ENCODE measurements at places on chromosomes 6 and 20.

GRCh38 chr20:49804364-49804763, 8.3 kb upstream of the SLC9A8 start:
- ATAC-seq, result no peak

- ATAC-seq, result no peak
Measured at GRCh38 chr20:60268491-60268890, 310.3 kb downstream of the CDH26 start.

DNA sequence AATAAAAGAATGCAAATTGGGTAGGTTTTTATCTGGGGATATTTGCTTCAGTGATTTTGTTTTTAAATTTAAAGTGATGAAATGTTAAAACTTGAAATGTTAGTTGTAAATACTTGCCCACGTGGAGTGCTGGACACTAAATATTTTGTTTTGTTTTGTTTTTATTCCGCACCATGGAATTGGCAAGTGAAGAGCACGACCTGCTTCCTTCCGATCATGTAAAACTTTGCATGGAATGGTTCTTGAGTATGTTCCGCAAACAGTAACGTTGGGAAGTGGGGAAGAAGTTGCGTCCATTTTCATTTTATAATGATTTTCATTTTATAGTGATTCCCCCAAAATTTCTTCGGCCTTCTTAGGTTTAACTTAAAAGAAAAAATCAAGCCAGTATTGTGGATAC, 765 bp downstream of the IRAK1BP1 start:
- 0 out of 3 replicates have a peak, but pooled peaks have one; percentile 14 for ATAC-seq

- no peak for ATAC-seq
Measured at GRCh38 chr6:69593706-69594105, 203.1 kb downstream of the LMBRD1 start.

DNA sequence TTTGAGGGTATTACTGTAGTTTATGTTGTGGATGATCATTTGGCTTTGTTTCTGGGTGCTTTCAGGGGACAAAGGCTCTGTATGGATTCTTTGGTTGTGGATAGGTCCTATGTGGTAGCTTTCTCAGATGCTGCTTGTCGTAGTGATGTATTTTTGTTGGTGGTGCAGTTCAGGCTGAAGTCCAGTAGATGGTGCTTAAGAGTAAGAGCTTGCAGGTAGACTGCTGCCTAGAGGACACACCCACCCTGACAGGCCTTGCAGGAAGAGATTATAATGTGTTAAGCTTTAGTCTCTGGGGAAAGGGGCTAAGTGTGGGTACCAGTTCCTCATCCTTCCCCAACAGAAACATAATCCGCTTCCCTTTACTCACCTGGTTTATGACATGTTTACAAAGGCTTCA, 62.6 kb upstream of the ADGRB3 start:
- ATAC-seq, result no peak

DNA sequence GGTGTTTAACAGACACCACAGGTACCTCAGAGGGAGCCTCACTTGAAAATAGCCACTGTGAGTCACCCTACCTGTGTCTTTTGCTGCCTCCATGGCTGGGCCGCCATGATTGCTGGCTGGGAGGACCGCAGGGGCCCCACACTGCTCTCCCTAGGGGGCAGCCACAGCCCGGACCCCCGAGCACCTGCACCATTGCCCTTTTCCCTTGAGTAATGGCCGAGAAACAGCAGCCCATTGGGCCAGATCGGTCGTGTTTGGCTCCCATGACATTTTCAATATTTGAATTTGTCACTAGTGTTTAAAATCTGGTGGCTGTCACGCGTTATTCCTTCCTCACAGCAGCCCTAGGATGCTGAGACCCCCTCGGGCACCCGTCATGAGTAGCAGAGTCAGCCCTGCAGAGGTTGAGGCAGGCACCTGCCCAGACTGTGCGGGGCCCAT, 6.7 kb downstream of the ZBP1 start:
- ATAC-seq, result no peak

DNA sequence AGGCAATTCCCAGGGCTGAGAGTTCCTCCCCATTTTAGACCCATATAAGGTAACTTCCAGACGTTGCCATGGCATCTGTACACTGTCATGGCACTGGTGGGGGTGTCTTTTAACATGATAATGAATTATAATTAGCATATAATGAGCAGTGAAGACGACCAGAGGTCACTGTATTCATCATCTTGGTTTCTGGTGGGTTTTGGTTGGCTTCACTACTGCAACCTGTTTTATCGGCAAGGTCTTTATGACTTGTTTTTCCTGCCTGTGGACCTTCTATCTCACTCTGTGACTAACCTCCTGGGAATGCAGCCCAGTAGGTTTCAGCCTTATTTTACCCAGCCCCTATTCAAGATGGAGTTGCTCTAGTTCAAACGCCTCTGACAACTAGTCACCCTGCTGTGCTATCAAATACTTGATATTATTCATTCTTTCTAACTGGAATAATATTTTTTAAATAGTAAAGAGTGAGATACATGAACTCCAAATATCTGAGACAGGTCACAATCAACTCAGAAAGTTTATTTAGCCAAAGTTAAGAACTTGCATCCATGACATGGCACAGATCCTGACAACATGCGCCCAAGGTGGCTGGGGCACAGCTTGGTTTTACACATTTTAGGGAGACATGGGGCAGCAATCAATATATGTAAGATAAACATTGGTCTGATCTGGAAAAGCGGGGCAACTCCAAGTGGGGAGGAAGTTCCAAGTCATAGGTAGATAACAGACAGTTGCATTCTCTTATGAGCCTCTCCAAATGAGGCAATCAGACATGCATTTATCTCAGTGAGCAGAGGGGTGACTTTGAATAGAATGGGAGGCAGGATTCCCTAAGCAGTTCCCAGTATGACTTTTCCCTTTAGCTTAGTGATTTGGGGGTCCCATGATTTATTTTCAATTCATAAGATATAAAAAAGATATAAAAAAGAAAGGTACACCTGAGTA, 1.2 kb upstream of the UFL1 start:
- no peak for ATAC-seq

DNA sequence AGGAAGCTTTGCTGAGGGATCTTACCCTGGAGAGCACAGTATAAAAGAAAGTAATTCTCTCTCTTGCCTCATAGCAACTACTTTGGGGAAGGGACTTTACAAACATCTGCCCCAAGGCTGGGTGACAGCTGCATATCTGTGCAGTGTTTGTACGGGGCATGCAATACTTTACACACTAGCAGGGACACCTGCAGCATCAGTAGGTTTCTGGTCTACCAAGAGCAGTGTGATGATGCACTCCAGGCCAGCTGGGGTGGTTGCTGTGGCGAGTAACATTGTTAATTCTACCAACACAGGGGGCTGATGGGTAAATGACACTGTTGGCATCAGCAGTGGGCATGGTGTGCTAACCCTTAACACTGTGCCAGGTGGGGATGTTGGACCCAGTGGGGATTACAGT, 48.0 kb downstream of the ADTRP start:
- no peak for ATAC-seq

GRCh38 chr6:5876076-5876475, 130.6 kb downstream of the NRN1 start:
- ATAC-seq, result no peak

DNA sequence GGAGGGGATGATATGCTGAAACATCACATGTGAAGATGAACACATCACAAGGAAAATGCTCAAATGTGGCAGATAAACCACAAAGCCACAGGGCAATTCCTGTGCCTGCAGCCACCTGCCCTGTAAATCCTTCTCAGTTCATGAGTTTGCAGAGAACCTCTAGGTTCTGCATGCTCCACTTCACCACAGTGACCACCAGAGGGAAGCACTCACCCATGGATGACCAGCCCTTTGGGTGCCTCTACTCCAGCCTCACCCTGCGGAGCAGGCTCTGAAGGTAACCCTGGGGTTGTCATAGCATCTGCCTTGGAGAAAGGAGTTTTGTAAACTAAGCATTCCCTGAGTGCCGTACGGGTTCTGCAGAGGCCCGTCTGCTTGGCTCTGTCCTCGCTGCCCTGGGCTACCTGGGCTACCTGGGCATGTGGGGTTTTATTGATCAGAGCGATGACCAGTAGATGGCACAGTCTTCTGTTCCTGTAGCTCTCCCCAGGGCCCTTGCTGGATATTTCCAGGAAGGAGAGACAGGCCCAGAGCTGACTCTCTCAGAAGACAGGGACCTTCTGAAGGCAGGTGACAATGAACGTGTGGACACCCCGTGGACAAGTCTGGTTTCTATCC, 31.7 kb upstream of the CST1 start:
- peak; percentile 75 for ATAC-seq

DNA sequence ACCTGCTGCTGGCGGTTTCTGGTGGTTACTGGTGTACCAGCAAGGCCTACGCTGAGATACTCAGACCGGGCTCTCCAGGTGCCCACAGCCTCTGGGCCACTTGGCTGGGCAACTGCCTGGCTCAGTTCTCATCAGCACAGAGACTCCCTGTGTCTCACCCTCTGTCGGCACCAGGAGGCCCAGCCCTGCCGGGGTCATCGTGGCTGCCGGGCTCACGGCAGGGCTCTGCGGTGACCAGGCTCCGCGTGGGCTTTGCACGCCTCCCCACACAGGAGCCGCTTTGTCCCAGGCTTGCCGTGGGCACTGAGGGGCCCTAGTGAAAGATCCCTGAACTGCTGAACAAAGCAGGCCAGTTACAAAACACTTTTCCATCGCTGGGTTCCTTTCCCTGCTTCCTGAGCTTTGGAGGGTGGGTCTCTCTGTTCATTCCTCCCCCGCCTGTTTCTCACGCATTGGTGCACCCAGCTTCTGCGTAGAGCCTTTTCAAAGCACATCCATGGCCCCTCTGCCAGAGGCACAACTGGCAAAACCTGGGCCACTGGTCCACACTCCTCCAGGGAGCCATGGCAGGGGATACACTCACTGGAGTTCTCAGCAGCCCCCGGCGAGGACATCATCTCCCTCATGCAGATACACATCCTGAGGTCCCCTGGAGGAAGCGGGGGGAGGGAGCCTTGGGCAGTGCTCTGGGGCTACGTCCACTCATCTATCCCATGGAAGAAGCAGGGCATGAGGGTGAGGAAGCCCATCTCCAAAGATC, 117.0 kb downstream of the NFATC2 start:
- no peak for ATAC-seq

DNA sequence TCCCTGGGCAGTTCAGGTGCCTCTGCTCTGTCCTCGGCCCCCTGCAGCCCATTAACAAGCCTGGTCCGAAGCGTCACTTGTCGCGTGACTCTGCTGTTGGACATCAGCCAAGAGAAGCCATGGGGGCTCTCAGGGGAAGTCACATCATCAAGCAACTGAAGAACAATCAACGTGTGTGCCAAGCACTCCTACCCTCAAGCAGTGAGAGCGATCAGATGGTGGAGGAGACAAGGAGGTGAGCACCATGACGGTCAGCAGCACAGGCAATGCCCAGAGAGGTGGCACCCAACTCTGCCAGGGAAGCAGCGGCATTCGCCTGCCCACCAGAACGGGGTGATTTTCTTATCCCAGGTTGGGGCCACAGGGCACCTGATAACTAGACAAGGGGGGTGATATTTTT, 132.7 kb downstream of the AGPAT4 start:
- no peak for ATAC-seq

GRCh38 chr6:44122801-44123200, 4.5 kb downstream of the MRPL14 start:
- ATAC-seq, result no peak

DNA sequence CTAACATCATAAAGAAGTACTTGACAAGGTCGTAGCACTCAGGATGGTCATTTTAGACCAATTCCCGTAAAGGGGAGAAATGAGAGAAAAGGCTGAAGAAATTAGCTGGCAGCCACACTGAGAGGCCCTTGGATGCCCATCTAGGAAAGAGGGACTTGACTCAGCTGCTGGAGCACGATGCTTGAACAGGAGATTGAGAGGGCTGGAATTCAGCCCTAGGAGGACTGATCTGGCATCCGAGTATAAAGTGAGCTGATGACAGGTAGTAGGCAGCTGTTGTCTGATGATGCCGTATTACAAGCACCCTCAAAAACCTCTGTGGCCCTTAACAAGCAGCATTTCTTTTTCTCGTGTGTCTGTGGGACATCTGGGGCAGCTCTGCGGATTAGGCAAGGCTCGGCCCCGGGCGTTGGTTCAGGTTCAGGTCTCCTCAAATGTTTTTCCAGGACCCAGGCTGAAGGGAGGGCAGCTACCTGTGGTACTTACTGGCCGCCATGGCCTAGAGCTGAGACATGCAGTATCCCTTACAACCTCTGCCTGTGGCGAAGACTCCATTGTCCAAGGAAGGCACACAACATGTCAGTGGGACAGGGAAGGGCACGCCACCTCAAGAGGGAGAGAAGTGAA, 219.6 kb upstream of the SNX9 start:
- no peak for ATAC-seq

DNA sequence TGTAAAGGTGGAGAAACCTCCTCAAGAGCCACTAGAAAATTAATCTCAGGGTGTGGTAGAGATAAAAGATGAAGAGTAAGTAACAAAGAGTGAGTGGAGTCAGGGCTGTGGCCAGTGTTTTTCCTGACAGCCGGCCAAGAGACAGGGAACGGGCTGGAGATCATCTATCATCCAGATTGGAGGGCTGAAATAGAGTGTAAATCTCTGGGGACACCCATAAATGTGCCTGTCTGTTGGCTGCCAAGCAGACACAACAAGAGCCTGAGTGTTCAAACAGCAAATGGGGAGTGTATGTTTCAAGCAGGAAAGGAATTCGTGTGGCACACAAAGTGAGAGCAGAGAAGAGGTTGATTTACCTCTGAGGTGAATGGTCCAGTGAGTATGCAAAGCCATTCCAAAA, 326.4 kb upstream of the KHDRBS2 start:
- no peak for ATAC-seq

- ATAC-seq, result no peak
Measured at GRCh38 chr6:150332939-150333584, 35.8 kb upstream of the IYD start.

DNA sequence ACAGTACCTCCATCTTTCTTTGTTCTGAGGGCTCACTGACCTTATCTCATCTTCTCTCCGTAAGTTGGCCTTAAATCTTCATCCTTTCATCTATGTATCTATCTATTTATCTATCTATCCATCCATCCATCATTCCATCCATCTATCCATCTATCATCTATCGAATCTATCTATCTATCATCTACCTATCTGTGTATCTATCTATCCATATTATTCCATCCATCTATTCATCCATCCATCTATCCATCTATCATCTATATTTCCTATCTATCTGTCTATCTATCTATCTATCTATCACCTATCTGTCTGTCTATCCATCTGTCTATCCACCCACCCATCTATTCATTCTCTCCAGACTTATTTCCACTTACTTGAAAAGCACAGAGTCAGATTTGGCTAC, 147.3 kb upstream of the PMEPA1 start:
- no peak for ATAC-seq

- ATAC-seq, result no peak
Measured at GRCh38 chr6:52135217-52135616, 47.8 kb upstream of the PKHD1 start.

GRCh38 chr6:108838101-108838717, 10.0 kb upstream of the ARMC2 start:
- ATAC-seq, result peak; percentile 37

- ATAC-seq, result no peak
Measured at GRCh38 chr20:11186301-11187008, 512.7 kb upstream of the JAG1 start.

DNA sequence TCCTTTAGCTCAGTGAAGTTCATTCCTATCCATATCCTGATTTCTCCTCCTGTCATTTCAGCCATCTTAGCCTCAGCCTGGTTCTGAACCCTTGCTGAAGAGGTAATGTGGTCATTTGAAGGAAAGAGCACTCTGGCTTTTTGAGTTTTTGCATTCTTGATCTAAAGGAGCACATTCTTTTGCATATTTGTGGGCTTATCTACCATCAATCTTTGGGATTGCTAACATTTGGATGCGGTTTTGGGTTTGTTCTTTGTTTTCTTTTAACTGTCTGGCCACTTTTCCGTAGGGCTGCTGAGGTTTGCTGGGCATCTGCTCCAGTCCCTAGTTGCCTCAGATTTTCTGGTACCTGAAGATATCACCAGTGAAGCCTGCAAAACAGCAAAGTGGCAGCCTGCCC, 238.3 kb downstream of the EPM2A start:
- no peak for ATAC-seq

- ATAC-seq, result no peak
Measured at GRCh38 chr6:25499615-25500235, 152.3 kb upstream of the SCGN start.
